Calu3 (cell line): ENCODE measurements at places on chromosomes 1 and 21. TPM values are rescaled to one million over a fixed set of nuclear protein-coding genes. Genes with fewer than 3 reads are reported as not detected.

The TARDBP gene
- total RNA-seq: 124 and 130 TPM in 2 replicates

The RAB42 gene
- total RNA-seq: 1.1 and 1.3 TPM in 2 replicates

DNA sequence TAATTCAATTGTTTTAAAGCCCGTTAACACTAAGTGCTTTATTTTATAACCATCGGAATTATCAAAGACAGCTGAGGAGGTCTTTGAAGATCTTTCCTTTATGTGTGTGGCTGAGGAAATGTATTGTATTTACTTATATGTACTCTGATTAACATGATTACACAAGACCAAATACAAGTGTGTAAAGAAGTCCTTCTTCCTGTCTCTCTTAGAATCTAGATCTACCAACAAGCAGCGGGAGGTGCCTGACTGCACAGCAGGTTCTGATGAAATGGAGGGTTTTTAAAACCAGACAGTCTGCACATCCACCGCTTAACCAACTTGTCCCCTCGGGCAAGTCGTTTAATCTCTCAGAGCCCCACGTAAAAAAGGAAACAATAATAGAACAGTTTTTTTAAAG is 240.5 kb upstream of the MAP1LC3C start:
- H3K27me3 ChIP-seq: no peaks in the 10 kb centered on the region
- H3K4me3 ChIP-seq: no peak overlapping the region
- H3K4me1 ChIP-seq: peaks cover 11% of the 10 kb centered on the region

- H3K36me3 ChIP-seq: peaks cover 14% of the 10 kb centered on the region
- DNase-seq: no peak
- no peaks in the 10 kb centered on the region for H3K4me1 ChIP-seq
- H3K4me3 ChIP-seq: no peak overlapping the region
Measured at GRCh38 chr1:232973652-232974611, 23.5 kb downstream of the NTPCR start.

GRCh38 chr1:34740161-34740868 is 14.5 kb upstream of the GJB5 start:
- no peak overlapping the region for H3K27ac ChIP-seq
- H3K4me3 ChIP-seq: no peak overlapping the region
- peaks cover 15% of the 10 kb centered on the region for H3K4me1 ChIP-seq
- DNase-seq: no peak
- H3K27me3 ChIP-seq: peaks cover 22% of the 10 kb centered on the region
- no peaks in the 10 kb centered on the region for H3K36me3 ChIP-seq

DNA sequence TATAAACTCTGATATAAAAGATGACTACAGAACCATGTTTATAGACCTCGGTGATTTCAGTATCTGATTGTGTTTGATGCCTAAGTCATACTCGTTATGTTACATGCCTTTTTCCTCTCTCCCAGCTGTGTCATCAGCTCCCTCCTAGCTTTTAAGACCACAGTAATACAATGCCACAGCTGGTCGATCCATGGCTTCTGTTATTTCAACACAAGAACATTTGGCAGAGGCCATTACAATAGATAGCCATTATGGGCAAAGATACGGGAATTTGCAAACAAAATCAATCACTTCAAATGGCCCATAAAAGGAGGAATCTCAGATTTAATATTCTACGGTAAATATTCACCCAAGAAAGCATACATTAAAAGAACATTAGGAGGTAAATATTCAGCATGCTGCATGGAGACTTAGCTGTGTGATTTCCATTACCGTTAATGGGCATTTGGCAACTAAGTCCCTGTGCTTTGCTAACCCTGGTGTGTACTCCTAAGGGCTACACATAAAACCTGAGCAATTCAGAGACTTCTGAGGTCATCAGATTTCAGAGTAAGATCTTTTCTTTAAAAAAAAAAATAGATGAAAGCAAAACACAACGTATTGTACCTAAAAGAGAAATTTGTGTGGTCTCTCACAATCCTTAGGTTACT is 153.4 kb downstream of the PIGK start:
- no peak for DNase-seq
- H3K36me3 ChIP-seq: no peaks in the 10 kb centered on the region
- no peaks in the 10 kb centered on the region for H3K4me1 ChIP-seq
- no peaks in the 10 kb centered on the region for H3K27me3 ChIP-seq

DNA sequence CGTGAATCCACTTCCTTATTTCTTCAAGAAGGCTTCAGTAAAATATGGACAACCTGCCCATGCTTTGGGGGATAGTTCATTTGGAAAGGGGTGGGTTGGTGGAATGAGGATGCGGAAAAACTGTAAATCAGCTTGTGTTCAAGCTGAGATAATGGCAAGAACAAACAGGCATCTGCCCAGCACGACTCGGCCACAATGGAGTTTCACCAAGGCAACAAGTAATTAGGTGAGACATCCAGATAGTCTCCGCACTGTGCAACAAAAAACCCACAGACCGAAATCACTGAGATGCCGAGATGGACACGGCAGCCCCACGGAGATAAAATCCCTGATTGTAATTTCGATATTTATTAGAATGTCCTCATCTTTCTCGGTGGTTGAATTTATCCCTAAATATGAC is 455.2 kb downstream of the AJAP1 start:
- H3K4me3 ChIP-seq: no peak overlapping the region
- H3K27me3 ChIP-seq: no peaks in the 10 kb centered on the region
- H3K36me3 ChIP-seq: no peaks in the 10 kb centered on the region
- no peak for DNase-seq

DNA sequence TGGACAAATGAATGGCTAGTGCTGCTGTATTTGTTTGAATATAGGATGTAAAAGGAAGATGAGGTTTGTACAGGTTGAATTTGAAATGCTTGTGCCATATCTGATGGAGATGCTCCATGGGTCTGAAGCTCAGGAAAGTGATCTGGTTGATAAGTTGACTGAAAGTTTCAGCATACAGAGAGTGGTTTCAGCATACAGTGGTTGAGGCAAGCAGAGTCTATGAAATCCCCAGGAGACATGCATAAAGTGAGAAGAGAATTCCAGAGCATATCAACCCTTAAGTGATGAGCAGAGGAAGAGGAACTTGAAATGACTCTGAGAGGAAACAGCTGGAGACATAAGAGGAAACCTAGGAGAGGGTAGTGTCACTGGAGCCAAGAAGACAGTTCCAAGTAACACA is 21.7 kb downstream of the TCHHL1 start:
- H3K4me1 ChIP-seq: no peaks in the 10 kb centered on the region
- no peak overlapping the region for H3K27ac ChIP-seq
- H3K36me3 ChIP-seq: no peaks in the 10 kb centered on the region

- H3K4me1 ChIP-seq: no peaks in the 10 kb centered on the region
- no peak for DNase-seq
- no peak overlapping the region for H3K27ac ChIP-seq
- no peak overlapping the region for H3K4me3 ChIP-seq
- H3K36me3 ChIP-seq: peaks cover 9% of the 10 kb centered on the region
Measured at GRCh38 chr21:36729310-36729970, 30.5 kb downstream of the SIM2 start.

GRCh38 chr1:8040586-8040985 is 14.5 kb upstream of the ERRFI1 start:
- H3K4me3 ChIP-seq: no peak overlapping the region
- H3K27me3 ChIP-seq: no peaks in the 10 kb centered on the region
- H3K27ac ChIP-seq: peak overlapping the region; percentile 94
- H3K4me1 ChIP-seq: peaks cover 42% of the 10 kb centered on the region
- peak; percentile 73 for DNase-seq

DNA sequence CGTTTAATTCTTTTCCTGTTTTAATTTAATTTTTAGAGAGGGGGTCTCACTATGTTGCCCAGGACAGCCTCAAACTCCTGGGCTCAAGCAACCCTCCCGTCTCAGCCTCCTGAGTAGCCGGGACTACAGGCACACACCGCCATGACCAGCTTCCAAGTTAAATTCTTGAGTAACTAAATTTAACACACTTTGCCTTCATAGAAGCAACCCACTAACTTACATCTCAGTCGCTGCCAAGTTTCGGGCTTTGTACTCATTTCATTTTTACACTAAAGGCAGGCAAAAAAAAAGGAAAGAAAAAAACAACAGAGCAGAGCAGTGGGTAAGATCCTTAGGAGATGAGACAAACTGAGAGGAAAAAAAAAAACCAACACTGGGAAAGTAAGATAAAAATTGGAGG is 3.5 kb downstream of the TIAM1 start:
- peaks cover 20% of the 10 kb centered on the region for H3K36me3 ChIP-seq
- peaks cover 20% of the 10 kb centered on the region for H3K4me1 ChIP-seq
- no peak overlapping the region for H3K4me3 ChIP-seq

DNA sequence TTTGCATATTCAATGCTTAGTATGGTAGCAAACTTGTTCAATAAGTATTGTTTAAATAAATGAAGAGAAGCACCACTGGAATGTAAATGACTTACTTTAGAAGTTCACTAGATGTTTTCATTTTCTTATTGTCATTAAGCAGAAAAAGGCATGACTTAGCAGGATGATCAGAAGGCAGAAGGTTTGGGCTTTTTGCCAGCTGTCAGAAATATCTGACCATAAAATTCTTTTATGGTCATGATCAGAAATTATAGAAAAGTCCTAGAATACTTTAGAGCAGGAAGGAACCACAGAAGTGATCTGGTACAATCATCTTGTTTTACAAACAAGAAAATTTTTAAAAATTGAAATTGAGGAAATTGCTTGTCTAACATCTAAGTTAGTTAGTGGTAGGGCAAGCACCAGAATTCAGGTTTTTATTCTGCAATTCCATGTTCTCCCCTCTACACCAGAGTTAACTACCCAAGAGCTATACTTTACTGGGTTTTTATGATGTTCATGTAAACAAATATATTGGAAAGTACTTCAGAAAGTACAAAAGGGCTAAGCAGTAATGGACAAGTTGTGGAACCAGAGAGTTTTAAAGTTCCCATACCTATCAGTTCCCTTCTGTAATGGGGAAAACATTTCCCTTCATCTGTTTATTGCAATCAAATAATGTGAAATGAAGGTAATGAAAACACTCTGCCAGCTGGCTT is 10.1 kb downstream of the FMO5 start:
- no peak overlapping the region for H3K4me3 ChIP-seq
- no peak for DNase-seq
- no peak overlapping the region for H3K27ac ChIP-seq
- H3K27me3 ChIP-seq: no peaks in the 10 kb centered on the region

DNA sequence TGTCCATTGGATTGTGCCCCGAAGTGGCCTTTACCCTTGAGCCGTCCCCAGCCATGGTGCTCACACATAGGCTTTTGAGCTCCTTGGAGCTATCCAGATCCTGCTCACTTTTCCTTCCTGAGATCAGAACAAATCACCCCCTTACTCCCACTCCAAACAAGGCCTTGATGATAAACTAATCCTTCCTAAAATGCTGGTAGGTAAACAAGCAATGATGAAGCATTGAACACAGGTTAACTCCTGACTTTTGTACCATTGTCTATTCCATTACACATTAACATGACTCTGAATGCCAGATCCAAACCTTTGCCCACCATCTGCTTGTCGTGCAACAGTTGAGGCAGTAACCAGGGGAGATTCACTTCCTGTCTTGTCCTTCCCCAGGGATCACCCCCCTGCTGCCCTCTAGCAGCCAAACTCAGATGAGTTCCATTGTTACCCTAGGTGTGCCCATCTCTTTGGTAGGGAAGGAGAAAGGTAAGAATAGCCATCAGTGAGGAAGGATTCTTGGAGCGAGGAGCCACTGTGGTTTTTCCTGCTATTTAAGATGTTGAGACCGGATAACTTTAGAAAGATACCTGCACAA is 79.5 kb upstream of the DNAJC6 start:
- H3K4me3 ChIP-seq: no peak overlapping the region
- H3K27ac ChIP-seq: no peak overlapping the region
- DNase-seq: no peak
- H3K27me3 ChIP-seq: no peaks in the 10 kb centered on the region
- H3K36me3 ChIP-seq: no peaks in the 10 kb centered on the region

DNA sequence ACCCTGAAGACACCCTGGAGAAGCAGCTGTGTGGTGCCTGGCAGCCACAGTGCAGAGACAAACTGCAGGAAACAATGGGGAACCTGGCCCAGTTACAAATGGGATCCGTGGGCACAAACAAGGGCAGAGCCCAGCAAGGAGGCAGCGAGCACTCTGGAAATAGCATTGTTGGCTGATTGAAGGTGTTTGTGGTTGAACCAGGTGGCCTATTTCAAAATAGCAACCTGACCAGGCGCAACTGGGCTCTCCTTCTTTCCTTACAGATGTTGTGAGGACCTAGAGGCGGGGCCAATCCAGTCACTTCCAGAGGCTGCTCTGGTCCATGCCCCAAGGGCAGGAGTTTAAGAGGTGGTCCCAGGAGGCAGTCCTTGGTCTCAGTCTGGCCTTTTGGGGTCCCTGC is 21.7 kb upstream of the ZBTB21 start:
- no peak overlapping the region for H3K4me3 ChIP-seq
- H3K4me1 ChIP-seq: no peaks in the 10 kb centered on the region
- DNase-seq: no peak
- peaks cover 50% of the 10 kb centered on the region for H3K27me3 ChIP-seq

DNA sequence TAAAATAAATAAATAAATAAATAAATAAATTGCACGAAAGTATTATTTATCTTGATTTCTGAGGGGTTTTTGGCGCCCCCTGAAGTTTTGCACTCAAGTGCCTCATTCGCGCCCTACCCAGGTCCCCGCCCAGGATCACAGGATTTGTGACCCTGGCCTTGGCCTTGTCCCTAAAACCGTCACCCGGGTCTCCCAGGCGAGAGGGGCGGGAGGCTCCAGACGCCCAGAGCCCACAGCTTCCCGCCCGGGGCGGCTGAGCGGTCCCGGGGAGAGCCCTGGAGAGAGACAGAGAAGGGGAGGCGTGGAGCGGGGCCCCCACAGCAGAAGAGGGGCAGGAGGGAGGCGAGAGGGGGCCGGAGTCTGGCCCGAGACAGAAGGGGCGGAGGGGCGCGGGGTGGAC is 91.8 kb upstream of the CASZ1 start:
- peak overlapping the region; percentile 65 for H3K4me3 ChIP-seq
- H3K27me3 ChIP-seq: peaks cover 22% of the 10 kb centered on the region
- peaks cover 27% of the 10 kb centered on the region for H3K4me1 ChIP-seq
- DNase-seq: no peak
- H3K36me3 ChIP-seq: peaks cover 5% of the 10 kb centered on the region
- H3K27ac ChIP-seq: no peak overlapping the region

DNA sequence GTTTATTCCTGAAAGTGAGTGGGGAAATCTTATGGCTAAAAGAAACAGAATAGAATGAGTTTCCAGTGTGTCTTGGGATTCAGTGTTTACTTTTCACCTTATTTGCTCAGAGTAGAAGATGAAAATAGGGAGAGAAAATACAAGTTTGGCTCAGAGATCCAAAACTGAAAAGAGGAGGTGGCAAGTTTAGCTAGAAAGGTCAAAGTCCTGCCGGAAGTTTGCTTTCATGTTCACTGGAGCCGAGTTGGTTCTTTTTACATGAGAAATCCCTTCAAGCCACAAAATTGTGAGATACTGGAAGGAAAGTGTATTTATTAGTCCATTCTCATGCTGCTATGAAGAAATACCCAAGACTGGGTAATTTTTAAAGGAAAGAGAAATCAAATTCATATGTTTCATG is 604.6 kb downstream of the MRPL39 start:
- no peaks in the 10 kb centered on the region for H3K27me3 ChIP-seq
- H3K4me3 ChIP-seq: no peak overlapping the region
- no peaks in the 10 kb centered on the region for H3K36me3 ChIP-seq
